ENCODE measurements at places on chromosomes 7 and 10. TPM values are rescaled to one million over a fixed set of nuclear protein-coding genes. Genes with fewer than 3 reads are reported as not detected.

- no peak for DNase-seq
Measured at GRCh38 chr10:129958629-129959543, 5.2 kb downstream of the EBF3 start.

GRCh38 chr7:113652501-113652900 is 266.3 kb downstream of the PPP1R3A start:
- no peak for DNase-seq

The GNAI1 gene
- 11.1 TPM for total RNA-seq

DNA sequence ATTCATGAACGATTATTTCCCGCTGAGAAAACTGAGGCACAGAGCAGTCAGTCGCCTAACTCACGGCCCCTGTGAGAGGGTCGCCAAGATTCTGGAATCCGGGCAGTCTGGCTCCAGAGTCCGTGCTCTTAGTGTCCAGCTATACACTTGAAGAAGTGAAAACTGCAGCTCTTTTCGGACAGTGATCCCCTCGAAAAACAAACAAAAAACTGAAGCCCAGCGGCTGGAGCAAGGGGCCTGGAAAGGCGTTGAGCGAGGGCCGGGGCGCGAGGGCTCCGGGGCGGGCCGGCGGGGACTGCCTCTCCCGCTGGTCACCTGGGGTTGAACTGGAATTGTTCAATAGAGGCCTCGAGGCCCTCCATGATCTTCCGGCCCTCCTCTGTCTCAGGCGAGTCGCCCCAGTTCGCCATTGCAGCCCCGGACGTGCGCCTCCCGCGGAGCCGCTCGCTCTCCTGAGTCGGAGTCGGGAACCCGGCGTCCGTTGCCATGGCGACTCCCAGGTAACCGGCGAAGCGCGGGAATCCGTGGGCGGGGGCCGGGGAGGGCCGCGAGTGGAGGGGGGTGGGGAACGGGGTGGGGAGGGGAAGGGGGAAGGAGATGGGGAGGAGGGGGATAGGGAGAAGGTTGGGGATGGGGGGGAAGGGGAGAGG is 881 bp downstream of the C10orf67 start:
- no peak for DNase-seq

DNA sequence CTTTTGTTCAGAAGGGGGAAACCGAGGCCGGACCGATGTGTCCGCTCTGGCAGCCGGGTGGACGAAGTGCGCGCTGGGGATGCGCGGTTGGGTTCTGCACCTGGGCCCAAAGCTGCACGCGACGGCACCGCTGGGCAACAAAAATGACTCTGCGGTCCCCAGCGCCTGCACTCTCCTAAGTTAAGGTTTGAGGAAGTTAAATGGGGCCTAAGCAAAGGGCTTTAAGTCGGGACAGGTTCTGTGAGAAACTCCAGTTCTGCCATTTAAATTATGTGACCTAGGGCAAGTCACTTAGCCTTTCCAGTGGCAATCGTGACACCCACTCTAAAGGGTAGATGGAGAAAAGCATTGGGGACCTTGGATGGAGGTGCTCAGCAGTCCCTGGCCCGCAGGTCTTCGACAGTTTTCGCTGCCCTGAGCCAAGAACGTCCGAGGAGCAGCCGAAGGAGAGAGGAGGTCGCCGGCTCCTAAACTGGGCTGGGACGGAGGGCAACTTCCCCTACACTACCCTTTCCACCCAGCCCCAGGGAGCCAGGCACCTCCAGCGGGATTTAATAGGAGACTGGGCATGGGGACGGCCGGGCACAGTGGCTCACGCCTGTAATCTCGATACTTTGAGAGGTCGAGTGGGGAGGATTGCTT is 534 bp upstream of the ACBD5 start:
- DNase-seq, result no peak
